ENCODE measurements at places on chromosomes 3 and 15. TPM values are rescaled to one million over a fixed set of nuclear protein-coding genes. Genes with fewer than 3 reads are reported as not detected.

Gene PLSCR2
- not detected for total RNA-seq

Gene CLSTN2
- total RNA-seq: 0.14 TPM

Gene ZNF502
- 3.4 TPM for total RNA-seq

Gene MESP2
- 0.57 TPM for total RNA-seq

Gene TAGLN3
- 0.74 TPM for total RNA-seq

All from smooth muscle cell of bladder (primary cell).